ENCODE measurements at places on chromosomes 4 and X.
A peak's percentile ranks its signal among the peaks of the same experiment; 100 is the strongest.

DNA sequence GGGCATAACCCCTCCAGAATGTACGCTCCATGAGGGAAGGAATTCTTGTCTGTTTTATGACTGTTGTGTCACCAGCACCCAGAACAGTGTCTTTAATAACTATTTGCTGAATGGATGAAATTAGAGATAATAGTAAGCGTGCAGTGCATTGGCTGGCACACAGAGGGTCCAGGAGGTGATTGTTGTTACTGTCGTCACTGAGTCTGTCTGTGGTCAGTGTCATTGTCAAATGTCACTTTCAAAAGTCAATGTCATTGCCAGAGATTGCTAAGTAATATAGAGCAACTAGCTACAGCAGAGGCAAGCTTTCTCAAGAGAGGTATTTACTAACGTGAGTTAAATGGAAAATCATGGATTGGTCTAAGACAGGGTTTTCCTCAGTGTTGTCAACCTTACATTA lies 70.7 kb downstream of the ARHGEF38 start:
- DNase-seq: no peak

- DNase-seq: no peak
Measured at GRCh38 chrX:110153244-110153643, 150.3 kb downstream of the TMEM164 start.

GRCh38 chr4:174210952-174211490 lies 72.4 kb downstream of the FBXO8 start:
- DNase-seq: no peak

GRCh38 chr4:107989162-107989536 lies 540 bp upstream of the HADH start:
- no peak for DNase-seq

DNA sequence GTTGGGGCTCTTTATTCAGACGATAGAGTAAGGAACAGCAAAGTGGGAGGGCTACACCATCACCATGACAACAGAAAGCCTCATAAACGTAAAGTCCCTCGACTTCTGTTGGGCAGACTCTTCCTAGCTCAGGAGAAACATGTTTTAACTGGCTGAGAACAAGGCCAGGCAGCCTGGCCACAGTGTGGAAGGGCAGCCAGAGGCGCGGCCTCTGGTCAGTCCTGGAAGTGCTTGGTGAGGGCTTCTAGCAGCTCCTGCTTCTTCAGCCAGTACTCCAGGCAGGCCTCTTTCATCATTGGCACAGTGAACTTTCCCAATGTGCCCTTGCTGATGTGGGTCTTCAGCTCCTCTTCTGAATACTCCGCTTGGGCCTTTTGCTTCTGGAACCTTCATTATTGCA lies 690.9 kb downstream of the PCDH19 start:
- no peak for DNase-seq

DNA sequence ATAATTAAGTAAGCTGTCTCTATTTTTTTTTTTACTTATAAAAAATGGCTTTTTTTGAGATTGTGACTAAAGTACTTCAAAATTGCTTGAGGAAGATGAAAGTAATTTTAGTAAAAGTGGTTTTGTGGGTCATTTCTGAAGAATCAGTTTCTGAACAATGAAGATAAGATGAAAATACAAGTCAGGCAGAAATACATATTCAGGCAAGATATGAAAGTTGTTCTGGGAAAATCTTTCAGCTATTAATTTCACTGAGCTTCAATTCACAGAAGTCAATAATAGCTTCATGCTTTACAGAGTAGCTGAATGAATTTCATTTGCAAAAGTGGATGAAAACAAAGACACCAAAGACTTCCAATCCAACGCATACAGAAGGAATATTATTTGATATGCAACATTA lies 305.2 kb upstream of the ARSJ start:
- DNase-seq: no peak

DNA sequence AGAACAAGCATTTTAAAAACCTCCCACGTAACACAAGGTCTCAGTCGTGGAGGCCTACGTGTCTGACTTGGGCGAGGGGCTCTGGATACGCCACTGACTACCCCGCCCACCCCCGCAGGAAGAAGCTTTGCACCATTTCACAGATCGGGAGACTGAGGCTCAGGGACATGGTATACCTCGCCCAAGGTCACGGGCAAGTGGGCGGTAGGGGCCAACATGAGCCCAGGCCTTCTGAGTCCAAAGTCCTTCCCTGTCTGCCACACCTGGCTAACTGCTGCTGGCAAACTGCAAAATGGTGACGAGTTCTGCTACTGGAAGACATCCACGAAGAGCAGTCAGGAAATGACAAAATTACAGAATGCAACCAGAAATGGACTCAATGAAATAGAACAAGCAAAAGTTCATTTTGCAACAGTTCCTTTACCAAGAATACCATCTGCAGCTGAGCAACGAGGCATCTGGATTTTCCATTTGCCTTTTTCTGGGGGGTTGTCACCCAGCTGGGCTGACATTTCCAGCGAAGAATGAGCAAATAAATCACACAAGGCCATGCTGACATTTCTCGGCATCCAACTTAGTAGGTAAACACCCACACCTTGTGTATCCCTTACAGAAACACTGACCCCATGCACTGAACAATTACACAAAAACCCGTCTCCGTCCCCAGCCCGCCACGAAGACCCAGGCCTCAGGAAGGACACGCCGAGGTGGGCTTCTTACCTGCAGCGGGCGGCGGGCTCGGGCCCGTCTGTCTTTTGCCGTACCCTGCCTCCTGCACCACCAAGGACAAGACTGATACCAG lies 70.2 kb upstream of the AFAP1 start:
- no peak for DNase-seq

GRCh38 chrX:50827996-50828395 lies 14.0 kb upstream of the SHROOM4 start:
- no peak for DNase-seq

GRCh38 chrX:154734061-154734781 lies 16.7 kb downstream of the GAB3 start:
- DNase-seq: peak; percentile 16

- DNase-seq: no peak
Measured at GRCh38 chr4:159547645-159548308, 444.9 kb downstream of the RAPGEF2 start.

DNA sequence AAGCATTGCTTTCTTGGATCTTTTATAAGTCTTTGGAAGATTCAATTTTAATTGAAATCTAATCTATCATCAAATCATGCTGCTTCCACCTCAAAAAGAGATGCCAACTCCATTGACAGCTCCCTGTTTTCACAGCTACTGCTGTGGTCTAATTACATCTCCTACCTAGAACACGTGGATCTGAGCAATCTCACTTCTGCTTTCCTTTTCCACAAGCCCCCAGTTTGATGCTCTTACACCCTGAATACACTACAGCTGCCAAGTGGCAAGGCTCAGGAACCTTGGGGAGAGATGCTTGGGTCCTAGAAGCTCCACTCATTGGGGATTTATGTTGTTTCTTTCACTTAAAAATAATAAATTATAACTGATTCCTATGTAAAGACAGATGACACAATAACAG lies 172.0 kb downstream of the CFAP299 start:
- no peak for DNase-seq

- DNase-seq: no peak
Measured at GRCh38 chrX:23745786-23746185, 2.7 kb upstream of the ACOT9 start.

- peak; percentile 75 for DNase-seq
Measured at GRCh38 chr4:88592600-88593448, 544 bp downstream of the HERC3 start.

- no peak for DNase-seq
Measured at GRCh38 chr4:60809486-60809800, 390.7 kb upstream of the ADGRL3 start.

DNA sequence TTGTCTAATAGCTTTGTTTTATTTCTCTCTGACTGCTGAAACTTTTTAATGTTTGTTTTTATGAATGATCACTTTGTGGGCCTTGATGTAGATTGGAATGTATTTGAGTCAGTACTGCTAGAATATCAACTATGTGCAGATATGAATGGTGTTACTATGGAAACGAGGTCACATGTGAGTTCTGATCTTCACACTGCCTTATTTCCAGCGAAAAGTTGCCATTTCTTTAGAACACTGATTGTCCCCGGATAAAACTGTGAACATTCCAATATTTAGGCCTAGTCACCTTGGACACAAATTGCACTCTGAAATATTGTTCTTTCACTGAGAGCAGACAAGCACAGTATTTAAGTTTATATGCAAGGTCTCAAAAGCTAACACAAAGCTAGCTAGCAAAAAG lies 27.2 kb upstream of the MAGED1 start:
- no peak for DNase-seq

GRCh38 chrX:138492371-138492770 lies 219.1 kb downstream of the FGF13 start:
- no peak for DNase-seq

DNA sequence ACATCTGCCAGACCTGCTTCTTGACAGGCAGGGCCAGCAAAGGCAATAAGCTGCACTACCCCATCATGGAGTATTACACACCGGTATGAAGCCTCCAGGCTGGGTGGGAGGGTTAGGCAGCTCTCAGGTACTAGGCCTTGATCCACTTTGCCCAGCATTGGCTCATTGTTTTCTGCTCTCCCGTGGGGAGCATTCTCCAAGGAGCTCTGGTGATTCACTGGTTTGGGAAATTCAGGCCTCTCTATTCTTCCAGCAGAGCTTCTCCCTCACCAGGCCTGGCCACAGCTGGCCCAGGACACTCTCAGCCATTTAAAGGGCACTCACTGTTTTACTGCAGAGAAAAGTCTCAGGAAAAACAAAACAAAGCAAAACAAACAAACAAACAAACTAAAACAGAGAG lies 33.0 kb downstream of the DRP2 start:
- DNase-seq: no peak

DNA sequence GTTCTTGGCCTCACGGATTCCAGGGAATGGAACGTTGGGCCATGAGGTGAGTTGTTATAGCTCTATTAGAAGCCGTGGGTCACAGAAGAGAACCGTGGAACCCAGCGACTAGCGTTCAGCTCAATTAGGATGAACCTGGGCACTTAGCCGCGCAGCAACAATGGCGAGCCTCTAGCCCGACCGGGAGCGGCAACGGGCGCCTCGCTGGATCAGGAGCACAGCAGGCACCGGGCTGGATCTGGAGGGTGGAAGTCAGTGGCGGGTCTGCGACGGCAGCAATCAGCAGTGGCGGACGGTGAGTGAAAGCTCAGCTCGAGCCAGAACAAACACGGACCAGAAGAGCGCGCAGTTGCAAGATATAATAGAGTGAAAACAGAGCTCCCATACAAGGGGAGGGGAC lies 34.2 kb downstream of the AGA start:
- DNase-seq: no peak

DNA sequence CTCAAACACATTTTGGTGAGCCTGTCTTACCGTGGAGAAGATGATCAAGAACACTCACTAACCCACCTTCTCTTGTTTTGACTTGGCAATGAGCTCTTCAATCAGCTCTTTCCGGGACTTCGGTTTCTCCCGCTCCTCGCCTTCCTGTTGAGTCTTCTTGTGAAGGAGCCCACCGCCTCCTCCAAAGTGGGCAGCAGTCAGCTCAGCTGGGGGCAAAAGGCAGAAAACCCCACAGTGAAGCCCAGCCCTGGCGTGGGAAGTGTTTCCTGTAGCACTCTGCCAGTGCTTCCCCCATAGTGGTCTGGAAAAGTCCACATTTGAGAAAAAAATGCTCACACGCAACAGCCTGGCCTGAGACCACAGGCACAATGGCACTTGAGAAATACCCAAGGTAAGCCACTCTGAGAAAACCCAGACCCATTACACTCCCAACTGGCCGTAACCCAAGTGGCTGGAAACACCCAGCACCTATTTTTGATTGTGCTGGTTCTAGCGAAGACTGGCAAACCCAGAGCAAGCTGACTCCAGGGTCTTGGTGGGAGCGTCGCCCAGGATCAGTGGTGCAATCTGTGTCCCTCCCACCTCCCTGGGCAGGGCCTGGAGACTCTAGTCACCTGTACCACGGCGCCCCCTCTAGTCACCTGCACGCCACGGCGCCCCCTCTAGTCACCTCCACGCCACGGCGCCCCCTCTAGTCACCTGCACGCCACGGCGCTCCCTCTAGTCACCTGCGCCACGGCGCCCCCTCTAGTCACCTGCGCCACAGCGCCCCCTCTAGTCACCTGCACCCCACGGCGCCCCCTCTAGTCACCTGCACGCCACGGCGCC lies 8.6 kb downstream of the NOP14 start:
- no peak for DNase-seq

GRCh38 chr4:36281384-36282106 lies at the start of gene DTHD1:
DTHD1 (plus strand) TSS chr4:36281616; CDS start chr4:36281759, 143 bp downstream.
- no peak for DNase-seq

DNA sequence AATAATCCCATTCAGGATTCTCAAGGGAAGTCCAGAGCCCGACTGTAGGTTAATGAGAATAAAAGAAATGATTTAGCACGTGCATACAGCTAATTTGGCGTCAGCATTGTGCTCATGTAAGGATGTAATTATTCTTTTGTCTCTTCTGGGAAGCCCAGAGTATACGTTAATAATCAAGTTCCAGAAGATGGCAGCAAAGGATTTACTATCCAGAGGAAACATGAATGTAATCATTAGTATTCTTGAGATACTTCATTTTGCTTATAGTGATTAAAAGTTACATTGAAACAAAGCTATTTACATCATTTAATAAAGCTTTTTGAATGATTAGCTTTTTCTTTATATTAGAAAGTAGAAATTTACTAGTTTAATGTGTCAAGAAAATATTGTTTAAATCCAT lies 27.1 kb upstream of the MAP9 start:
- no peak for DNase-seq

GRCh38 chrX:3124031-3124430 lies 82.8 kb downstream of the ARSF start:
- DNase-seq: no peak

DNA sequence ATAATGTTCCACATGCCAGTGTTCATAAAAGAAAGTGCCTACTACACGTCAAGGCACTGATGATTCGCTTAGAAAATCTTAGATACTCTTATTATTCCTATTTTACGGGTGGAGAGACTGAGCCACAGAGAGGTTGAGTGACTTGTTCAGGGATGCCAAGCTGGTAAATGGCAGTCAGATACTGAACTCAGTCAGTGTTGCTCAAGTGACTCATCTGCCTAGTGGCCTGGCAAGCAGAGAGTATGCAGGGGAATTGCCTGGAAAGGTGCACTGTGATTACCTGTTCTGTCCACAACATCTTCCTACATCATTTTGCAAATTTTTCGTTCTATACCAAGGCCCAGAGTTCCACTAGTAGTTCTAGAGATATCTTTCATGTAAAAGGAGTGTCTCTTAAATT lies 68.4 kb downstream of the RAPGEF2 start:
- DNase-seq: no peak

DNA sequence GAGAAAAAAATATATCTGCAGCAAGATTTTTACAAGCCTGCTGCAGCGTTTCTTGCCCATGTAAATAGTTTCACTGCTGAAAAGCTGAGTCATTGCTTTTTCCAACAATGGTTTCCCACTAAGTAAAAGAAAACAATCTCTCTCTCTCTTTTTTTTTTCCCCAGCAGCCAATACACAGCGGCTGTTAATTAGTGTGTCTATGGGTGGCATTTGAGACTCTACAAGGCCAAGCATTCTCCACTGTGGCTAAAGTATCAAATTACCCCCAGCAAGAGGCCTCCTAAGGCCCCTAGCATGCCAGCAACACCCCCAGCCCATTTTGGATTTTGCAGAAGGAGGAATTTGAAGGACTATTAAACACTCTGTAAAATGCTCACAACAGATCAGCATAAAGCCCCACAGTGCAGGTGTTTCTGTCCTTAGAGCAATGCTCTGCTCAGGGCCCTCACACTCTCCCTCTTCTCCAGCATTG lies 837.4 kb downstream of the TRIML1 start:
- no peak for DNase-seq

- DNase-seq: no peak
Measured at GRCh38 chr4:6914448-6914847, 4.8 kb downstream of the TBC1D14 start.

Data from effector CD4-positive, alpha-beta T cell (primary cell).